ENCODE measurements at places on chromosomes 3 and 15.

GRCh38 chr3:102577082-102577789, 142.4 kb downstream of the ZPLD1 start:
- DNase-seq = no peak

DNA sequence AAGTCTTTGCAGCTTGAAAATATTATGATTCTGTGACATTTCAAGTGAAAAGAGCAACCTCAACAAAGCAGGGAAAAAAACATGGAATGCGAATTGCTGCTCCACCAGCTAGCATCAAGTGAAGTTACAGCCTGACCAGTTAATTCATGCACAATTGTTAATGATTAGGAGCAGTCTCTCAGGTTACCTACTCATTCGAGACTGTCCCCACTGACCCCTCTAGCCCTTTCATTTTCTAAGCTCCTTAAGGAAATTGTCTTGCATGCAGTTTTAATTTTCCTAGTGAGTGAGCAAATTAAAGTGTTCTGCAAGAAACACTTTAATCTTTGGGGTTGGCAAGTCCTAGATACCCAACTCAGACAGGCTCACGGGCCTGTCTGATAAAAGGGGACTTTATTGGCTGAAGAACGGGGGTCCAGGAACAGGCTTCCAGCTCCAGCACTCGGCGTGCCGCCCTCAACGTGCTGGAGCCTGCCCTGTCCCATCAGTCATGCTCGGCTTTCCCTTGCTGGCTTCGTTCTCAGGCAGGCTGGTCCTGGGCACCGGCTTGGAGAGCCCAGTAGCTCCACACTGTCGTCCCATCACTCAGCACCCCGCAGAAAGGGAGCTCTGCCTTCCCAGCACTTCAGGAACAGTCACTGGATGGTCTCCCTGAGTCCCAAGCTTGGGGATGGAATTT, 18.3 kb downstream of the PODXL2 start:
- DNase-seq = no peak

- DNase-seq = no peak
These were observed 130.8 kb downstream of the SNRK start for GRCh38 chr3:43417133-43417532.

DNA sequence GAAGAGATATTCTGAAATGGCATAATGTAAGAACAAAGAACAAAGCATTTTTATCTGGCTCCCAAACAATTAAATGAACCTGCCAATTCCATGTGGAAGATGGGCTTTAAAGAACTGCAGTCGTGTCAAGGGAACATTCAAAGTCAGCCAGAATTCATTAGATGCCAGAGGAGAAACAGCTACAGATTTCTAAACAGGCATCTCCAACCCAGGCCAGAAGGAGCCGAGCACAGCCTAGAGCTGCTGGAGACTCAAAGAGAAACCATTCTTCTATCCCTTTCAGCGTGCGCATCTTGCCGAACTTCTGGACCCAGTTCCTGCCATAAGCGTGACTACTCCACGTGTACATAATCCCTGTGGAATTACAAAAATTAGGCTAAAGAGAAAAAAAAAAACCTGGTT, 60.4 kb downstream of the MB21D2 start:
- DNase-seq = no peak

- DNase-seq = no peak
These were observed 67.1 kb downstream of the LRCH3 start for GRCh38 chr3:197858133-197858532.

DNA sequence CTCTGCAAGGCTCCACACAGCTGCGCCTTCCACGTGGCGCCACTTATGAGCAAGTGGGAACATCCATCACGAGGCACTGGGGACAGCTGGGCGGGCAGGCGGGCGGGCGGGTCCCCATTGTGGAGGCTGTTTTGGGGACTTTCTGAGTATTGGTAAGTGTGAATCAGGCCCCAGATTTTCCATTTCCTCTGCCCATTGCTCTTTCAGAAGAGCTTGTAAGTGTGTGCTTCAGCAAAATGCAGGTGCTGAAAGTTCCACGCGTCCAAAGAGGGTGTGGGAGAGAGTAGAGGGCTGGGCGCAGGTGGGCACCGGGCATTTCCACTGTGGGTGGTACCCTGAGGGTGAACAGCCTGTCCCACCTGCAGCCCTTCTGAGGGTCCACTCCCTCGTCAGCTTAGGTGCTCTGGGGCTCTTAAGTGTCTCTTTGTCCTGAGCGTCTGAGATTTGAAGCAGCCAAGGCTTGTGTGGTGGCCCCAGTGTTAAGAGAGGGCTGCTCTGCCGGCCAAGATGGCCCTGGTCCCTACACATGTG, 177.1 kb downstream of the RPLP1 start:
- no peak for DNase-seq

- DNase-seq = no peak
These were observed 128.9 kb upstream of the PHLDB2 start for GRCh38 chr3:111730143-111730542.

GRCh38 chr15:27342991-27343390, 372.0 kb downstream of the GABRG3 start:
- DNase-seq = no peak

- DNase-seq = no peak
These were observed 1331.4 kb downstream of the NSUN3 start for GRCh38 chr3:95394286-95394685.

DNA sequence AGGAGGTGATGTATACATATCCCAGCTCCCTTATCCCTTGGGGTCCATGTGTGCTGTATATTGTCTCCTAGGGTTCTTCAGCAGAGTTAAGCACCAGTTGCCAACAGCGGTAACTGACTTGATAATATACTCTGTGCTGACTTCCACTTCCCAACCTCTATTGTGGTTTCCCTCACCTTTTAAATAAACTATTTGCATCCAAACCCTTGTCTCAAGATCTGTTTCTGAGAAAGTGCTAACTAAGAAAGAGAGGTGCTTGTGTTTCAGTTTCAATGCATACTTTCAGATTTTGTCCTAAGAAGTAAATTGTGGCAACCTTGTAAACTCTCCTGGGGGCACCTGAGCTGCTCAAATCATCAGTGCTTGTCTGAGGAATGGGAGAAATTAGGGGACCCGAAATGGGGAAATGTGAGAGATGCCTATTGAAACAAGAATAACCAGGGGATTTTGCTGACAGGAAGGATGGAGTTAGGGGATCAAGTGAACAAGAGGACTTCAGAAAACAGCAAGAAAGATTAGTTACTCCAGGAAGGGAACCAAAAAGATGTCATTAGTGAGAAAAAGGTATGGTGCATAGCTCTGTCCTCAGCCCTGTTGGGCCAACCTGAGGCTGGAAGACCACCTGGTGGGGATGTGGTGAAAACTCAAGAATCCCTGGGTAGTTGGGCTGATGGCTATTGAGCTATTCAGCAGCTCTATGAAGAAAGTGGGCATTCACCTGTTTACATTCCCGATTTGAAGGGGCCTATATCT, 50.9 kb upstream of the MRPL3 start:
- no peak for DNase-seq
